Tongue (tissue), 3 donors: ENCODE measurements at places on chromosomes 5 and 9.

DNA sequence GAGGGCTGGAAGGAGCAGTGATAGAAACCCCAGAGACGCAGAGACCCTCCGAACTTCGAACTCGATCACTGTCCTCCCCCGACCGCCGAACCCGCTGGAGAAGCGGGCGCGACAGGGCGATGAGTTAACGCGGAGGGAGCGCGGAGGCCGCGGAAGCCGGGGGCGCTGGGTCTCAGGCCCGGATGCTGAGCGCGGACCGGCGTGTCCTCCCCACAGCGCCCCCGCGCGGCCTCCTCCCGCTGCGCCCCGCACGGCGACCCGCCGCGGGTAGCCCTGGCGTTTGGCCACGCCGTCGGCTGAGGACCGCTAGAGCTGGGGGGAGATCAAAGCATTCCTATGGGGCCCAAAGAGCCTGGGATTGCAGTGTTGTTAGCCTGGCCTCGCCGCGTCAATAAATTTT, 7.7 kb upstream of the DMRT2 start:
- peak; percentile 80 for DNase-seq

- DNase-seq = no peak
These were observed 15.9 kb upstream of the CDC20B start for GRCh38 chr5:55188656-55189540.

- DNase-seq = no peak
These were observed at the start of gene TAL2 for GRCh38 chr9:105662184-105663104. TSS of gene TAL2 (plus strand) at chr9:105662457. CDS start at chr9:105662497, 40 bp downstream.

DNA sequence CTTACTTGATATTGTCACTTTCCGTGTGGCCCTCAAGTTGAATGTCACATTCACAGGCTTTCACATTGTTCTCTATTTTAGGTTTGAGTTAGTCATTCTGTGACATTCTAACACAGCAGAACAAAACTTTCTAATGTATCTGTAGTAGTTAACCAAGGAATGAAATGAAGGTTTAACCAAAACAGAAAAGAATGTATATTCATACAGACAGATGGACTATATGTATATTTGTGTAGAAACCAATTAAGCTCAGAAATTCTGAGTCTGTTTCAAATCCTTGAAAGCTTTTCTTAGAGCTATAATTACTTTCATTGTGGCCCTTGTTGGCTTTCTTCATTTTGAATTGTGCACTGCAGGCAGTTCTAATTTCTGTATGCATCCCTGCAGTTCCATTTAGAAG, 654.7 kb downstream of the LRRC70 start:
- no peak for DNase-seq

DNA sequence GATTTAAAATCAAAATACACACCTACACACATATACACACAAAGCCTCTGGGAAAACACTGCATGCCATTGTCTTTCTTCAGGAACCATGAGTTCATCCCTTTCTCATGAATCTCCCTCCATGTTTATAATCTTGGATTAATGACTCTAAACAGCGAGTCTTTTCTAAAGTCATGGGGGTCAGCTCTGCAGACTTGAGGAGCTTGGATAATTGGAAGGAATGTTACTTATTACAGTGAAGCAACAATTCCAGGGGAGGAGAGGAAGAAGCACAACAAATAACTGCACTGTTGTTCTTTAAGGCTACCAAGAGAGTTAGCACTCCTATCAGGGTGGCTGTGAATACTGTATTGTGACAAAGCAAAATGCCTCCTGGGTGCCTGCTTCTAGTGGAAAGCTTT, 444.7 kb downstream of the ANXA1 start:
- DNase-seq = no peak
